Stomach (tissue), 19 donors: ENCODE measurements at places on chromosomes 5 and 9. TPM values are rescaled to one million over a fixed set of nuclear protein-coding genes. Genes with fewer than 3 reads are reported as not detected.

GRCh38 chr5:32138839-32139493, 35.2 kb downstream of the GOLPH3 start:
- H3K27ac ChIP-seq, result no peak overlapping the region
- H3K27me3 ChIP-seq, result no peaks in the 10 kb centered on the region
- H3K4me1 ChIP-seq, result no peaks in the 10 kb centered on the region

GRCh38 chr5:171569065-171569712, 149.7 kb downstream of the FGF18 start:
- DNase-seq, result no peak
- no peaks in the 10 kb centered on the region for H3K36me3 ChIP-seq
- no peaks in the 10 kb centered on the region for H3K4me1 ChIP-seq
- no peaks in the 10 kb centered on the region for H3K27me3 ChIP-seq
- H3K4me3 ChIP-seq, result no peak overlapping the region

DNA sequence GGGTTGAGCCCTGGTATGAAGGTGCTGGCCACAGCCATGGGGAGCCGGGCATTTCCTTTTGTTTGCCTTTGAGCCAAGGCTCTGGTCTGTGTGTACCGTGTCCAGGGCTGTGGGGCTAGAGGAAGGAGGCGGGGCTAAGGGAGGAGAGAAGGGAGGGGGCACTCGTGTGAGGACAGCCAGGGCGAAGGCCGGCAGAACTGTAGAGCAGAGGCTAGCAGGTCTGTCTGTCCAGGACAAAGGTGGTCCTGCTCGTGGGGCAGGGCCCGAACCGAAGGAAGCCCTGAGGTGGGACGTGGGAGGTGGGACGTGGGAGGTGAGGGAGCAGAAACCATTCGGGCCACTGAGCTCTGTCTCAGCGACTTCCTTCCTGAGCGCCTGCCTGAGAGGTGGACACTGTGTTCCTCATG, 41.3 kb upstream of the TESK1 start:
- H3K36me3 ChIP-seq, result peaks cover 34% of the 10 kb centered on the region
- H3K27me3 ChIP-seq, result no peaks in the 10 kb centered on the region
- no peak overlapping the region for H3K27ac ChIP-seq
- peaks cover 28% of the 10 kb centered on the region for H3K4me1 ChIP-seq
- DNase-seq, result peak; percentile 60
- H3K4me3 ChIP-seq, result peak overlapping the region; percentile 23

DNA sequence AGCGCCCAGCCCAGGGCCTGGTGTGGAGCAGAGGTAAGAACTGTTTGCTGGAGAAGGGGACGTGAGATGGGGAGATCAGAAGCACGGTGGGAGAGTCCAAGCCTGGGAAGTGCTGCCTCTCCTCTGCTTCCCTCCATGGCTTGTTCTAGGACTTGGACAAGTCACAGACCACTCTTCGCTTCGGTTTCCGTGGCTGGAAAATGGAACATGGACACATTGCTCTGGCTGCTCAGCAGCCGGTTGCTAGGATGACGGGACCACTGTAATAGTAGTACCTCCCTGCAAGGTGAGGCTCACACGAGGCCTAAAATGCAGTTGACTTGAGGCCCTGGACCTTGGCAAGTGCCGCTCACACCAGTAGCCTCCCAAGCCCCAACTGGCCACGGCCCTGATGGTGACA, 175.8 kb upstream of the FSTL4 start:
- DNase-seq, result no peak
- H3K4me3 ChIP-seq, result no peak overlapping the region

GRCh38 chr5:139379626-139380449, 3.3 kb downstream of the SLC23A1 start:
- no peak overlapping the region for H3K27ac ChIP-seq
- no peak overlapping the region for H3K4me3 ChIP-seq
- no peaks in the 10 kb centered on the region for H3K27me3 ChIP-seq
- no peak for DNase-seq
- H3K4me1 ChIP-seq, result peaks cover 31% of the 10 kb centered on the region

GRCh38 chr9:87223392-87224246, 274.0 kb upstream of the DAPK1 start:
- no peaks in the 10 kb centered on the region for H3K4me1 ChIP-seq
- peaks cover 5% of the 10 kb centered on the region for H3K27me3 ChIP-seq
- no peak overlapping the region for H3K27ac ChIP-seq
- no peak overlapping the region for H3K4me3 ChIP-seq
- no peak for DNase-seq

DNA sequence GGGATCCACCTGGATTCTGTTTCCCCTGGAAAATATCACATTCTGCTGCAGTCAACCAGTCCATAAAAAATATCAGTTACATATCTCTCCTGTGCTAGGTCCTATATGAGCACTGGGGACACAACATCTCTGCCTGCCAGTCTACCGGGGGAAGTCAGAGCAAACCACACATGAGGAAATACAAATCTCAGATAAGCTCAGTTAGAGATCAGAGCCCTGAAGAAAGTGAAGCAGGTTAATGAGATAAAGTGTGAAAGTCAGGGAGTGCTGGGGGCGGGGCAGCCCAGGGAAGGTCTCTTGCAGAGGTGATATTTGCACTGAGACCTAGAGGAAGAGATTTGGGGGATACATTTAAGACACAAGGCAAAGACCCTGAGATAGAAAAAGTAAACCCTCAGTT, 67.8 kb upstream of the SLC1A1 start:
- H3K4me3 ChIP-seq, result no peak overlapping the region
- peak; percentile 43 for DNase-seq
- H3K4me1 ChIP-seq, result peaks cover 12% of the 10 kb centered on the region

- peaks cover 3% of the 10 kb centered on the region for H3K4me1 ChIP-seq
- no peak overlapping the region for H3K4me3 ChIP-seq
- H3K27me3 ChIP-seq, result no peaks in the 10 kb centered on the region
- DNase-seq, result no peak
These were observed 188.4 kb upstream of the PPP1R26 start for GRCh38 chr9:135291165-135291564.

DNA sequence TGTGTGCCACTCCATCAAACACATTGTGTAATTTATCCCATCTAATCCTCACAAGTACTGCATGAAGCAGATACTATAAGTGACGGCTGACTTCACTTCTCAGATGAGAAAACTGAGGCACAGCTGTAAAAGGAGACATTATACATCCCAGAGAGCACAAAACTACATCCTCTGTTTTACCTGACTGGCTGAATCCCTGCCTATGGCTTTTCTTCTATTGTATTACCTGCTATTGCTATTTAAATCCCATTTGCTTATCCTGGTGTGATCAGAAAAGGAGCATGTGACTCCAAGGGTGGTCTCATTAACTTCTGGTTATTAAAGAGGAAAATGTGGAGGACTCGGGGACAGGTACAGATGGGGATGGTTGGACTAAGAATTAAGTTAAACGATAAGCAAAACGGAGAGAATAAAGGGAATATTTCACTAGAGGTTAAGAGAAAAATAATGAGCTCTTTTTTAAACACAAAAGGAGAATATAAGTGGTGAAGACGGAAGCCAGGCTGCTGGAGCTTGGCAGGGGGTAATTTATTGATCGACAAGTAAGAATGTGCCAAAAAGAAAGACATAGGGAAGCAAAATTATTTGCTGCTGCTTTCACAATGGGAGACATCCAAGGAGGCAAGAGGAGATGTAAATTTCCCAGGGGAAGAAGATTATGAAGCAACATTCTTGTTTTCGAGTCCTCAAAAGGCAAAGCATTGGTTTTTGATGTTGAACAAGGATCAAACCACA, 155.7 kb upstream of the GPR151 start:
- H3K27me3 ChIP-seq, result no peaks in the 10 kb centered on the region
- no peak overlapping the region for H3K27ac ChIP-seq
- H3K36me3 ChIP-seq, result no peaks in the 10 kb centered on the region
- DNase-seq, result no peak
- H3K4me3 ChIP-seq, result no peak overlapping the region

DNA sequence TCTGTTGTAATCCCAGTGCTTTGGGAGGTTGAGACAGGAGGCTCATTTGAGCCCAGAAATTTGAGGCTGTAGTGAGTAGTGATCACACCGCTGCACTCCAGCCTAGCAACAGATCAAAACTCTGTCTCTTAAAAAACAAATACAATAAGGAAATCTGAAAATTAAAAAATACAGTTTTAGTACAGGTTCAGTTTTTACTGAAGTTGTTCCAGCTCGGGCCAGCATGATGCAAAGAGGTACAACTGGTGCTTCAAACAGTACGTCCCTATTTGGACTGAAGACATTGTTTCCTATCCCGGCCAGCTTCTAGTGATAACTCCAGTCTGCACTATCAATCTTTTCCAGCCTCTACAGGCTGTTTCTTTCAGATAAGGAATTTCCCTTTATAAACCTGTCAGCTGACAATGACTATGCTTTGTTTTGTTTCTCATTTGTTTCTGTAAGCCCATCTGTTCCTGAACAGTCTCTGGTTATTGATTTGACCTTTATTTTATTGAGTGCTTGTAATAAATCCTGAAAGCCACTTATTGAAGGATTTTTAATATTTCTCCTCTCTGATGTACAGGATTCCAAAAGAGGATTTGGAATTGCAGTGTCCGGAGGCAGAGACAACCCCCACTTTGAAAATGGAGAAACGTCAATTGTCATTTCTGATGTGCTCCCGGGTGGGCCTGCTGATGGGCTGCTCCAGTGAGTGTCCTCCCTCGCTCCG, 41.9 kb downstream of the TJP2 start:
- no peaks in the 10 kb centered on the region for H3K27me3 ChIP-seq
- DNase-seq, result no peak
- peaks cover 12% of the 10 kb centered on the region for H3K4me1 ChIP-seq
- no peak overlapping the region for H3K4me3 ChIP-seq
- no peak overlapping the region for H3K27ac ChIP-seq
- H3K36me3 ChIP-seq, result peaks cover 41% of the 10 kb centered on the region

DNA sequence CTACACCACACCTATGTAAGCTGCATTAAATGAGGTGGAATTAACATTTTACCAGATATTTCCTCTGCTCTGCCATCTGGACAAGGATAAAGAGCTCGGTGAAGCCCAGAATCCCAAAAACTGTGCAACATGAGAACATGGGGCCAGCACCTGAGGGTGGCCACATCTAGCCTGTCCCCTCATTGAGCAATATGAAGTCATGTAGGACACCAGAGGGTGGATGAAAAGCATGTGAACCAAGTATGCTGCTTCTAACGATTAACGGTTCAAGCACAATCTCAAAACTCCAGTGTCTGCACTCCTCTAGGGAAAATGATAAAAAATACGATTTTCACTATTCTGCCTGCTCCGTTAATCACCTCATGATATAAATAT, 545.8 kb downstream of the EBF1 start:
- H3K27ac ChIP-seq, result no peak overlapping the region
- no peaks in the 10 kb centered on the region for H3K4me1 ChIP-seq
- H3K36me3 ChIP-seq, result no peaks in the 10 kb centered on the region
- no peaks in the 10 kb centered on the region for H3K27me3 ChIP-seq
- no peak for DNase-seq
- no peak overlapping the region for H3K4me3 ChIP-seq

DNA sequence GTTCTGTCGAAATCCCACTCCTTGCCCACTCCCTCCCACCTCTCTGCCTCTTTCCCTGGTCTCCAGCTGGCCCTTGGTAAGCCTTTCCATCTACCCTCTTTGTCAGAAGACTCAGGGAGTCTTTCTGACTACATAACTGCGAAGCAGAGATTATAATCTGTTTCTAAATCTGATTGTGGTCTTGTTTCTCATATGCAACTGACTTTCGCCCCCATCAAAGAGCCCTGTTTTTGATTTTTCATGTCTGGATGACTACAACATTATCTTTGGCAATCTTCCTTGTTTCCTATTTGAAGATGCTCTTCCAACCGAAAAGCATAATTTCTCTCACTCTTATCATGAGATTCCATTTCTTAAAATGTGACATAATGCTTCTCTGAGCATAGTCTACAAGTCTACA, 218.2 kb upstream of the ADAMTSL1 start:
- H3K27me3 ChIP-seq, result no peaks in the 10 kb centered on the region
- H3K4me3 ChIP-seq, result no peak overlapping the region
- H3K27ac ChIP-seq, result no peak overlapping the region
- H3K36me3 ChIP-seq, result no peaks in the 10 kb centered on the region
- H3K4me1 ChIP-seq, result peaks cover 21% of the 10 kb centered on the region
- DNase-seq, result no peak

GRCh38 chr5:34436761-34437501, 219.2 kb upstream of the RAI14 start:
- H3K4me1 ChIP-seq, result no peaks in the 10 kb centered on the region
- H3K4me3 ChIP-seq, result no peak overlapping the region

DNA sequence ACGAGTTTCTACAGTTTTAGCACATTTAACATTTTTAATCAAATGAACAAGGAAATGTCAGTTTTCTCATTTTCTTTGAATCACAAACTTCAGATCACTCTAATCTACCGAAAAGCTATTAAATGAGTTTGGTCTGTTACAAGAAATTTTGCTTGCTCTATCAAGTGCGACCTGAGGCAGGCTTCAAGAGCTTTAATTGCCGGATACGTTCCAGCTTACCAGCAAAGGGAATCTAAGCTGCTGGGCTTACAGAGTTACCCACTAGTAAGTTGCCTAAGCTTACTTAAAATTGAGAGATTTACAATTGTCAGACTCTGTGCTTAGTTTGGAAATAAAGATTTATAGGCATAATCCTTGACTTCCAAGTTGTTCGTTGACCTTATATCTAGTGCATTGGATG, 10.6 kb downstream of the SCGB3A1 start:
- no peaks in the 10 kb centered on the region for H3K4me1 ChIP-seq
- H3K27me3 ChIP-seq, result no peaks in the 10 kb centered on the region
- peaks cover 28% of the 10 kb centered on the region for H3K36me3 ChIP-seq

DNA sequence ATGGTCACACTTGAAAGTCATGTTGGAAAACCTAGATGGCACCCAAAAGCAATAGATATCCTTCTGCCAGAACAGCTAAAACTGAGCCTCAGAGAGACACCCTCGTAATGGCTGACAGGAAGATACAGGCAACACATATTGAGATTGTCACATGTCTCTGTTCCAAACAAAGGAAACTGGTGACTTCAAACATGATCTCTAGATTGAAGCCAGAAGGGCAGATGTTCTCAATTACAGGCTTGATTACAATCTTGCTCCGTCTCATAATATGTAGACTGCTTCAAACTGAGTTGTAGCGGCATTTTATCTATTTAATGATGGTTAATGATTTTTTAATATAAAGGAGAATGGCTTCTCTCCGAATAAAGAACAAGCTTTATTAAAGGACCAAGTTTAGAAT, 774.3 kb downstream of the KCTD16 start:
- H3K27ac ChIP-seq, result no peak overlapping the region
- H3K4me3 ChIP-seq, result no peak overlapping the region
- DNase-seq, result no peak
- no peaks in the 10 kb centered on the region for H3K36me3 ChIP-seq

- no peaks in the 10 kb centered on the region for H3K27me3 ChIP-seq
- no peak overlapping the region for H3K27ac ChIP-seq
- H3K4me1 ChIP-seq, result no peaks in the 10 kb centered on the region
These were observed 140.4 kb downstream of the ATPSCKMT start for GRCh38 chr5:10109299-10109698.

DNA sequence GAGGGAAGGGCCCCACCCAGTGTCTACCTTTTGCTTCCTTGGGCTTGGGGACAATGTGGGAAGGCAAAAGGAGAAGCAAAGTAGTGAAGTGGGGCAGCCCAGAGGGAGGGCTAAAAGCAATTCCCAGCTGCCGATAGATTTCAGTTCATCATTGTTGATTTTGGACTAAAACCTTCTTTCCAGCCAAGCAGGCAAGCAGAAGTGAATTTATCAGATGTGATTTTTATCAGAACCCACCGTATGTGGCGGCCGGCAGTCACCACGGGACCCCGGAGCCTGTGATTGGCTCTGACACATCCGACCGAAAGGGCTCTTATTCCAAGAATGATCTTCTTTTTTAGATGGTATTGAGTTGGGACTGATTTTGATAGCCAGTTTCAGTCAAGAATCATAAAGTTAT, 559.9 kb downstream of the PSAT1 start:
- H3K4me3 ChIP-seq, result no peak overlapping the region
- no peak for DNase-seq
- no peaks in the 10 kb centered on the region for H3K36me3 ChIP-seq
- H3K4me1 ChIP-seq, result no peaks in the 10 kb centered on the region

The FGF10 gene
- polyA plus RNA-seq, result 13.6 TPM

The RPL37 gene
- polyA plus RNA-seq, result 1,957 TPM

The DMRT3 gene
- polyA plus RNA-seq, result 0.35 TPM

The LCN12 gene
- 2.3 TPM for polyA plus RNA-seq

The RUSC2 gene
- 6.5 TPM for polyA plus RNA-seq

The CETN3 gene
- polyA plus RNA-seq, result 19.9 TPM
